ENCODE measurements at places on chromosomes 2 and 18. TPM values are rescaled to one million over a fixed set of nuclear protein-coding genes. Genes with fewer than 3 reads are reported as not detected.

CD8B2 gene
- total RNA-seq, result not detected

VWC2L gene
- total RNA-seq, result not detected

CHRNG gene
- not detected for total RNA-seq

SIX2 gene
- total RNA-seq, result not detected

PROC gene
- 0.19 TPM for total RNA-seq

IL36RN gene
- total RNA-seq, result 0.15 TPM

RFTN2 gene
- not detected for total RNA-seq

IHH gene
- not detected for total RNA-seq

AMER3 gene
- not detected for total RNA-seq

ERICH2 gene
- total RNA-seq, result 1.4 TPM

CTNNA2 gene
- total RNA-seq, result not detected

SNRNP27 gene
- total RNA-seq, result 53.3 TPM

UBE2E3 gene
- total RNA-seq, result 72.8 TPM

SMIM21 gene
- total RNA-seq, result not detected

ASTL gene
- total RNA-seq, result not detected

MOGAT1 gene
- total RNA-seq, result not detected

GRB14 gene
- 15.4 TPM for total RNA-seq

LIMS3 gene
- 0.15 TPM for total RNA-seq

GALNT14 gene
- total RNA-seq, result 34.3 TPM

CRYGD gene
- not detected for total RNA-seq

ASPRV1 gene
- 0.62 TPM for total RNA-seq

MEIS1 gene
- total RNA-seq, result 4.7 TPM

All from hair follicular keratinocyte (primary cell).